ENCODE measurements at places on chromosomes 6 and 20.

DNA sequence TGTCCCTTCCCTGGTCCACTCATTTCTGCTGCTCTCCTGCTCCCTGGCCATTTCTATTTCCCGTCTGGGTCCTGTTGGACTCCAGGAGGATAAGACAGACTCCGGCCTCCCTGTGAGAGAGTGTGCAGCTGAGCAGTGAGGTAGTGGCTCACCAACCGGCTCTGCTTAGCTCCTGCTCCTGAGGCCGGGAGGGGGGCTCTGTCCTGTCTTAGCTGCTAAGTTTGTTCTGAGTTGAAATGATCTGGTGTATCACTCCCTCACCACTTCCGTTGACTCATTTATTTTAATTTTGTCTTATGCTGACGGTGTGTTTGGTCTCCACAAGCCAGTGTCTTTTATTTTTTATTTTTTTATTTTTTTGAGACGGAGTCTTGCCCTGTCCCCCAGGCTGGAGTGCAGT, 148.5 kb upstream of the PDE10A start:
- DNase-seq = no peak

DNA sequence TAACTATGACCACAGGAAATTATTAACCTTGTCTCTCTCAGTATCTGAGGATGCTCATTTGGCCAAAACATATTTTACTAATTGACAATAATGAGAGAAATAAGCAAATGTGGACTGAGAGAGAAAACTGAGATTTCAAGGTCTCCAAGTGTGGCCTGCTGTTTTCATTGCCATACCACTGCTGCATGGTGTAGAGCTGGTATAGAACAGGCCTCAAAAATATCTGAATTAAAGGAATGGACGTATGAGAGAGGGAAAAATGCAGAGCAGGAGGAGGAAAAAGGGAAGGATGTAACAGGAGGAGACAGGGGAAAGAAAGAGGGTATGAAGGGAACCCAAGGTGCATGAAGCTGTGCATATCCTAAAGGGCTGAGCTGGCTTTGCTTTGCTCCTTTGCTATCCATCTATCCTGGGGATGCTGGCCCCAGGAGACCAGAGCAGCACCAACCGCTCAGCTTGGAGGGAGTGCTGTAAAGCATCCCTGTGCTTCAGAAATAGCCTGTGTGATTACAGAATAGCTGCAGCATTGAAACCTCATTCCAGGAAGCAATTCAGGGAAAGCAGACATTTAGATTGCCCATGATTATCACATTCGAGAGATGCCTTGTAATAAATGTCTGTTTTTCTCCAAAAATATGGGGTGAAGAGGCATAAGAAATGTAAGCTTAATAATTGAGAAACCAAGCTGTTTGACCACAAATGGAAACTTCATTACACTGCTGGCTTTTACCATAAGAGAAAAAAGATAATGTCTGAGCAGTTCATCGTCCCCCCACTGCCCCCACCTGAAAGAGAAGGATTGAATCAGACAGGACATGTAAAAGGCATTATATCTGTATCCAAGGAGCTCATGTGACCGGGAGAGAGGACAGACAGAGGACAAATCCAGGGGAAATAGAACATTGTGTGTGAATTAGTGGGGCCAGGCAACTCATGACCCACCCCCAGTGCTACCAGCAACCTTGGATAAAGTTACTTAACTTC, 80.6 kb downstream of the F13A1 start:
- DNase-seq = no peak

DNA sequence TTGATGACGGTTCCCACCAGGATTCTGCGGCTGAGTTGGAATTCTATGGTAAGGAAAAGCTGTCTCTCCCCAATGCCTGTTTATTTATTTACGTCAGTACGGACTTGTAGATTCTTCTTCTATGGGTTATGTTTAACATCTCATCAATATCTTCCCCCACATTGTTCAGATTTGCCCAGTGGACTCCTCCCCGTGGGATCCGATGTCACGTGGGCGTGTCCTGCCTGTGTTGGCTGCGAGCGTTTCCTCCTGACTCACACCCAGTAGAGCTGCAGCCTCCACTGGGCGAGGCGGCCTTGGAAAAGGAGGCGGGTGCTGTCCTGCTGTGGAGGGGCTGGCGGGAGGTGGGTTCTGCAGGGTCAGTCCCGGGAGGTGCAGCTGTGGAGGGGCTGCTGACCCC, 46.8 kb upstream of the SLCO4A1 start:
- peak; percentile 59 for DNase-seq

GRCh38 chr6:46338131-46338530, 153.1 kb downstream of the RCAN2 start:
- DNase-seq = no peak

GRCh38 chr6:145428706-145429105, 306.6 kb downstream of the EPM2A start:
- no peak for DNase-seq

DNA sequence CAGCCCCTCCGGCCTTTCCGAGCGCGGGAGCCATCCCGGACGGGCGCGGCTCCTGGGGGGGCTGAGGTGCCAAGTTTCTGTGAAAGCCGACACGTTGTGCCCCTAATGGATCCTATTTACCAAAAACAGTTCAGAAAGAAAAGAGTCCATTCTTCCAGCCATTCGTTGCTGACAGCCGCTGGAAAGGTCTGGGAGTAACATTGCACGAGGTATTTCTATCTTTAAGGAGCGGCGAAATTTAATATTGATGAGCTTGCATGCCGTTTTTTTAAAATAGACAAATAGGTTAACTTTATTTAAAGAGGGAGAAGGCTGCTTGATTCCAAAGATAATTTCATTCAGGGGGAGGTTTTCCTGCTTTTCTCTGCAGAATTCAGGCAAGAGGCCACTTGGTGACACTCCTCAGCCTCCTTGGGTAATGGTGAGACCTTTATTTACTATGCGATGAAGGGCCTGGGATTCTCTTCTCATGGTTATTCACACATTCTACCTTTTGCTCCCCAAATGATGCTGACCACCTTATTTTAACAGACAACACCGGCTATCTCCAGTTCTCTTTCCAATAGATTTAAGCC, 988 bp downstream of the TIAM2 start:
- no peak for DNase-seq

GRCh38 chr6:57215260-57215659, 6.8 kb downstream of the RAB23 start:
- no peak for DNase-seq

DNA sequence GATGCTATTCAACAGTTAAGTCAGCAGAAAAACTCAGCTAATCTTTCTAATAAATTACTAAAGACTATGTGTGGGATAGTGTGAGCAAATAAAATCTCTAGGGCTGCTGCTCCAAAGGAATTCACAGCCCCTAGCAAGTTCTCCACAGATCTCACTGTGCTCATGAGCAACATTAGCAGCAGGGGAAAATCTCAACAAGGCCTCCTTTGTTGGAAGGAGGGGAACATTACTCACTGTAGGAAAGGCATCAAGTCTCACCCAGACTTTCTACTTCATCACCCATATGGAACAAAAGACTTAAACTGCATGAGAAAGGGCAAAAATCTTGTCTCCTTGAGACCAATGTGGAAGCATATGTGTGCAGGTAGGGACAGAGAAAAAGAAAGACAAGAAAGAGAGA, 726.4 kb upstream of the SLC35B3 start:
- DNase-seq = no peak

DNA sequence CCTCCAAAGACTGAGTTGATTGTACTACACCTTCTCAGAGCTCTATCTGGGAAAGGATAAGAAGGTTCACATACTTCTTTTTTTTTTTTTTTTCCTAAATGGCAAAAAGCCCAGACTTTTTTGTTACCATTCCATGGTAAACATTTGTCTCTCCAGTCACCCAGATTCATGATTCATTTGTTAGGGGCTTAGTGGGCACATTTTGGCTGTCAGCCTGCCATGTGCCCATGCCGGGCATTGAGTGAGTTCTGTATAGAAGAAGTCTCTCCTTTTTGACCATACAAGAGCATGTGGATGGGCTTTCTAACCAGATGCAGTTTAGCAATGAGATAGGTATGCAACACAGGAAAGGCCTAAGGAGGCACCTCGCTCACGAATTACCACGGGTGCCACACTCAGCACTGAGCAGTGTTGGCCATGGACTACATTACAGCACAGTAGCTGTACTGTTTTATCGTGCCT, 447.5 kb upstream of the HSF2 start:
- DNase-seq = no peak

GRCh38 chr20:33724439-33725094, 4.5 kb upstream of the PXMP4 start:
- peak; percentile 24 for DNase-seq

DNA sequence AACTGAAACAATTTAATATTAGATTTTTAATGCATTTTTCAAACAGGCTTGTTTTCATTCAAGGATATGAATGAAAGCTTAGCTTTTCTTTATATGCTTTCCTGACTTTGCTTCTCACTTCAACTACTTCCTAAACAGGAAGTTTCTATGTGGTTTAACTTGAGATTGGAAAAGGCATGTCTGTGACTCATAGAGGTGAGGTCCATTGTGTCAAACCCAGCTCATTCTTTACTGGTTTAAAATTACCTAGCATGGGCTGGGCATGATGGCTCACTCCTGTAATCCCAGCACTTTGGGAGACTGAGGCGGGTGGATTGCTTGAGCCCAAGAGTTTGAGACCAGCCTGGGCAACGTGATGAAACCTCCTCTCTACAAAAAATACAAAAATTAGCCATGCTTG, 34.4 kb downstream of the EFHC1 start:
- no peak for DNase-seq

GRCh38 chr6:17584241-17584803, 15.8 kb upstream of the FAM8A1 start:
- peak; percentile 49 for DNase-seq

GRCh38 chr6:1383729-1384548, 5.4 kb upstream of the FOXF2 start:
- no peak for DNase-seq

DNA sequence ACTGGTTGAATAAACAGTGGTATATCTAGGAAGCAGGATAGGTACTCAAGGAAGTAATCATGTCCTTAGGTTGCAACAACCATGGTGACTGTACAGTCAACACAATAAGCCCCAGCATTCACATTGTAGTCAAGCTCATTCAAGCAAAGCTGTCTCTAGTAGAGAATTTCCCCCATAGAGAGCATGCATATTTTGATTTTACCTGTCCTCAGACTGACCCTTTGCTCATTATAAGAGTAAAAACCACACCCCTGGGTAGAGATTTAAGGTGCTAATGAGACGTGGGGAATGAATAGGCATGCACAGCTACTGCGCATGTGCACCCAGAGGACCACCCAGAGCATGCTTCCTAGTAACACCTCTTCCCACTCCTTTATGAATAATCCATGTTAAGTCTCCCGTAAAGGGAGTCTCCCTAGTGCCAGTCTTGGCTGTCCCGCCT, 6.1 kb upstream of the RNF8 start:
- no peak for DNase-seq

DNA sequence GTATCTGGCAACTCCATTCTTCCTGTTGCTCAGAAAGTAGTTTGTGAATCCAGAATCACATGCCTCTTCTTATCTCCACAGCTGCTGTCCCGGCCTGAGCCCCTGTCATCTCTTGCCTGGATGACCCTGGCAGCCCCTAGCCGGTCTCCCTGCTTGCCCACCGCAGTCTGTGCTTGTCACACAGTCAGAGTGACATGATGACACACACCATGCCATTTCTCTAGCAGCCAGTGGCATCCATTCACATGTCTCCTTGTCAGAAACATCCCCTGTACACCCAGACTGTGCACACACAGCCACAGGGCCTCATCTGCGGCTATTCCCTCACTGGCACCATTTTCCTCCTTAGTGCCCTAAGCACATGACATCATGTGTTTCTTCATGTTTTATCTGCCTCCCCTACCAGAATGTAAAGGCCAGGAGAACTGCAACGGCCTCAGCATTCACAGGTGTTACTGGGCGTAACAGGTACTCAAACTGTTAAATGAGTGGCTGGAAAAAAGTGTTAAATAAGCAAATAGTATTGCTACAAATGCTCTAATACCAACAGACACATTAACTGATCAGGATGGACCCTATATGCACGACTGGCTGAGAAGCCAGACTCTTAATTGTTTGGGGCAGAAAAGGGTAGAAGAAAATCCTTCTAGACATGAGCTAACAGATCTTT, 9.6 kb downstream of the ABHD12 start:
- no peak for DNase-seq

Data from suppressor macrophage treated with lipopolysaccharide for 4 hours (primary cell).